Right atrium auricular region (tissue), 2 donors: ENCODE measurements at places on chromosomes 6 and 20. TPM values are rescaled to one million over a fixed set of nuclear protein-coding genes. Genes with fewer than 3 reads are reported as not detected.

SLC22A2 gene
- total RNA-seq, result not detected

NOX3 gene
- not detected for total RNA-seq

AGPAT1 gene
- total RNA-seq, result 77.1 TPM

ROMO1 gene
- total RNA-seq, result 409 TPM

SLC26A8 gene
- total RNA-seq, result not detected

UBE2C gene
- 4.9 TPM for total RNA-seq

RSPO4 gene
- total RNA-seq, result 0.20 TPM

PDYN gene
- total RNA-seq, result not detected

RSPH3 gene
- 10.0 TPM for total RNA-seq

CAGE1 gene
- total RNA-seq, result not detected

CST7 gene
- total RNA-seq, result 3.2 TPM

DEFB132 gene
- total RNA-seq, result not detected

GNMT gene
- 3.3 TPM for total RNA-seq

KCNK5 gene
- total RNA-seq, result 1.1 TPM

ENTPD6 gene
- 116 TPM for total RNA-seq

TMC2 gene
- total RNA-seq, result not detected

ADGRF5 gene
- 59.4 TPM for total RNA-seq

BFSP1 gene
- 0.51 TPM for total RNA-seq

CST1 gene
- total RNA-seq, result not detected

C6orf15 gene
- total RNA-seq, result not detected

HMGCLL1 gene
- 0.94 TPM for total RNA-seq

TRMT6 gene
- total RNA-seq, result 13.1 TPM

ULBP3 gene
- 2.0 TPM for total RNA-seq

FAM209B gene
- total RNA-seq, result not detected

KCTD20 gene
- total RNA-seq, result 26.3 TPM

TMEM170B gene
- 3.8 TPM for total RNA-seq

MTFR2 gene
- total RNA-seq, result not detected

TNXB gene
- total RNA-seq, result 210 TPM

CASP8AP2 gene
- 9.2 TPM for total RNA-seq

KCNG1 gene
- 0.70 TPM for total RNA-seq

LKAAEAR1 gene
- not detected for total RNA-seq

MEI4 gene
- total RNA-seq, result 1.4 TPM

TAGAP gene
- 2.0 TPM for total RNA-seq

HLA-DOA gene
- total RNA-seq, result 2.6 TPM

HLA-DMB gene
- total RNA-seq, result 3.6 TPM

SLC35D3 gene
- not detected for total RNA-seq

COL9A3 gene
- total RNA-seq, result 5.7 TPM

TMEM181 gene
- 13.9 TPM for total RNA-seq

ACTL10 gene
- 0.33 TPM for total RNA-seq

RAB44 gene
- total RNA-seq, result not detected
